ENCODE measurements at places on chromosomes 12 and 14.

- DNase-seq, result no peak
These were observed 23.2 kb upstream of the KIF26A start for GRCh38 chr14:104115131-104115600.

DNA sequence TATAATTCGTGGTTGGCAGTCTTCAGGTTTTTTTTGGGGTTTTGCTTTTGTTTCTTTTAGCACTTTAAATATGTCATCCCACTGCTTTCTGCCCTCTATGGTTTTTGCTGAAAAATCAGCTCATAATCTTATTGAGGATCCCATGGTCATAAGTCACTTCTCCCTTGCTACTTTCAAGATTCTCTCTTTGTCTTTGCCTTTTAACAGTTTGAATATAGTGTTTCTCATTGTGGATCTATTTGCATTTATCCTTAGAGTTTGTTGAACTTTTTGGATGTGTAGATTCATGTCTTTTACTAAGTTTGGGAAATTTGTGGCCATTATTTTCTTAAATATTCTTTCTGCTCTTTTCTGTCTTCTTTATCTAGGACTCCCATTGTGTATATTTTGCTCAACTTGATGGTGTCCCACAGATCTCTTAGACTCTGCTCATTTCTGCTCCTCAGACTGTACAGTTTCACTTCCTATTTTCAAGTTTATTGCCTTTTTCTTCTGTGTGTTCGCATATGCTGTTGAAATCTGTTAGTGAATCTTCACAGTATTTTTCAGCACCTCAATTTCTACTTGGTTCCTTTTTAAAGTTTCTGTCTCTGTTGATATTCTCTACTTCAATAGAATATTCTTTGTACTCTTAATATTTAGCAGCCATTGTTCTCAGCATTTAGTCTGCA, 70.8 kb downstream of the WNK1 start:
- no peak for DNase-seq

GRCh38 chr14:60859525-60859924, 121.4 kb downstream of the TRMT5 start:
- DNase-seq, result peak; percentile 25

- peak; percentile 51 for DNase-seq
These were observed 118.7 kb downstream of the KSR2 start for GRCh38 chr12:117850048-117850447.

DNA sequence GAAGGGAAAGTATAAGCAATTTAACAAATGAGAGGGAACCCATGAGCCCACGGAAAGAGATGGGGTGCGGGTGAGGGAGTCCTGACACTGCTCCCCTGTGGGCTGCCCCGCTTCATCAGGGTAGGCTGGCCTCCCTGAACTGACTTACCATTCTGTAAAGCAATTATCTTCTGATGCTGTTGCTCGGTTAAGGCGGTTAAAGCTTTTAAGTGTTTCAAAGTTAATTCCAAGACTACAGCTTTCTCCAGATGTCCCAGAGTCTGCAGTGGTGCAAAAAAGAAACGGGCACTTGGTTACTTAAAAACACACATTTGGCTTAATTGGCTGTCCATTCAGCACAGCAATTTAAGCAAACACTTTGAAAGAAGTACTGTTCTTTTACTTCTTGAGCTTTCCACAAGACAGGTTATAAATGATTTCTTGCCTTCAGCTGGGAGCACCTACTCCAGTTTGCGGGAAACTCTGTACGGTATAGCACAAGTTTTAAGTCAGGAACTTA, 1.3 kb downstream of the BHLHE41 start:
- DNase-seq, result no peak

Data from AG10803 (cell line).